Aorta (tissue), 5 donors: ENCODE measurements at places on chromosomes 7 and 10. TPM values are rescaled to one million over a fixed set of nuclear protein-coding genes. Genes with fewer than 3 reads are reported as not detected.

GRCh38 chr7:66950763-66951162 is 29.7 kb downstream of the TMEM248 start:
- no peaks in the 10 kb centered on the region for H3K4me1 ChIP-seq
- no peak overlapping the region for H3K27ac ChIP-seq
- no peak for DNase-seq
- H3K4me3 ChIP-seq = no peak overlapping the region

- H3K4me3 ChIP-seq = no peak overlapping the region
- H3K27me3 ChIP-seq = no peaks in the 10 kb centered on the region
- H3K27ac ChIP-seq = no peak overlapping the region
- DNase-seq = no peak
These were observed 131.7 kb downstream of the ZMYND11 start for GRCh38 chr10:266974-267425.

Gene CFAP70
- 0.94 TPM for total RNA-seq

GRCh38 chr10:48657416-48657815 is 27.3 kb upstream of the WDFY4 start:
- H3K27ac ChIP-seq = no peak overlapping the region
- H3K27me3 ChIP-seq = no peaks in the 10 kb centered on the region
- H3K4me3 ChIP-seq = no peak overlapping the region
- H3K4me1 ChIP-seq = no peaks in the 10 kb centered on the region

DNA sequence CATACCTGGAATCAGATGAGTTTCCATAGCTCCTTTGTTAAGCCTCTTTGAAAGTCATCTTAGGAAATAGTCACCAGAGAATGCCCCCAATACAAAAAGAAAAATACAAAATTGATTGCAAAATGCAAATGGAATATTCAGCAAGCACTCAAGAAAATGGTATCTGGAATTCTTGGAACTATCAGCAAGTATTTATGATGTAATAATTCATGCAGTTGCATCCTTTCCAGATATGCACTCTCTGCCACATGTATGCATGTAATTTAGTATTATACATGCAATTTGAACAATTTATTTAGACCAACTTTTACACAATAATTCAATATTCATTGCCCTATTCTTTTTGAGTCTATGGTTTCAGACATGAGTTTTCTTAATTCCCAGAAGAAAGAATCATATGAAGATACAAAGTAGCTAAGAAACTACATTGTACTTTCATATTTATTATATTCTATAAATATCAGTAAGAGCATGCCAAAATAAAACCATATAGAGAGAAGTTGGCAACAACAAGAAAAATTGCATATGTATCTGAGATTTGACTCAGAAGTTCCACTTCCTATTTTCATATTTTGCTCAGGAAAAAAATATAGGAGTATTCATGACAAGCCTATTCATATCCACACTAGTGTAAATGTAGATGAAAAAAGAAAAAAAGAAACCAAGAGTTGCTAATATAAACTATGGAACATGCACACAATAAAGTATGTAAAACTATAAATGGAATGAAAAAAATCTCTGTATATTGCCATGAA is 338.5 kb downstream of the SEMA3D start:
- H3K36me3 ChIP-seq = no peaks in the 10 kb centered on the region
- no peaks in the 10 kb centered on the region for H3K27me3 ChIP-seq
- no peak overlapping the region for H3K27ac ChIP-seq
- H3K4me3 ChIP-seq = no peak overlapping the region
- no peak for DNase-seq

Gene GIMAP4
- 75.3 TPM for total RNA-seq

GRCh38 chr10:115065801-115066200 is 27.4 kb upstream of the ATRNL1 start:
- H3K4me3 ChIP-seq = no peak overlapping the region
- H3K27ac ChIP-seq = no peak overlapping the region
- H3K27me3 ChIP-seq = no peaks in the 10 kb centered on the region
- no peak for DNase-seq
- H3K36me3 ChIP-seq = no peaks in the 10 kb centered on the region

DNA sequence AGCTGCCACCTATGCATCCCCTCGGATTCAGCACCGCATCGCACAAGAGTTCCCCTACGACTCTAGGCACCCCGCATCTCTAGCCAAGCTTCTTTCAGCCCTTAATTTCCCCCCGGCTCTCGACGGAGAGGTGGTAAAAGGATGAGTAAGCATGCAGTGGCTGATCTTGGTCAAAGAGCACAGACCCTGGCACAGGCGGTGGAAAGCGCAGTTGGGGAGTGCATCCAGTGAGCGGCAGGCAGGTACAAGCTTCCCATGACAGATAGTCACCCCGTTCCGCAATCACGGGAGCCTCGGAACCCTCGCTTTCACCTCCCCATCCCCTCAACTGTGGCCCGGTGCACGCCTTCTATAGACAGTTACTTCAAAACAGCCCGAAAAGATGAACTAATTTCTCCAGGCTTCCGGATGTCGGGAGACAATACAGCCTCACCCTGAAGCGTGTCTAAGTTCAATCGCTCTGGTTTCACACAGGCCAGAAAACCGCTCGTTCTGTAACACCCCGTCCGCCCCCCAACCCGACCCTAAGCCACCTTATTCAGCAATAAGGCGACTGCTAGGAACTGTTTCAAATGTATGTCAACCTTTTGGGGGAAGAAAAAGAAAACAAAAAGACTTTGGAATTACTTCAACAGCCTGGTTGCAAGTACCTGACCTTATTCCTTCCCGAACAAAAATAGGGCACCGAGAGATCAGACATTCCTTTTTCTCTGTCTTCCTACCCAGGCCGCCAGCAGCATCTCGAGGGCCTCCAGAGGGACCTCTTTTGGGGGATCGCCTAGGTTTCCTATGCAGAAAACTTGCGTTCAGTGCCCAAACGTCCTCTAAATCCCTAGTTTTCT is 1.4 kb downstream of the RHEB start:
- H3K27me3 ChIP-seq = no peaks in the 10 kb centered on the region
- peak overlapping the region; percentile 99 for H3K27ac ChIP-seq
- H3K4me3 ChIP-seq = peak overlapping the region; percentile 87
- no peak for DNase-seq
- no peaks in the 10 kb centered on the region for H3K4me1 ChIP-seq

Gene PLEKHS1
- total RNA-seq = 0.21 TPM

GRCh38 chr7:28732071-28732869 is 225.9 kb downstream of the TRIL start:
- H3K4me1 ChIP-seq = no peaks in the 10 kb centered on the region
- H3K27me3 ChIP-seq = no peaks in the 10 kb centered on the region
- peak overlapping the region; percentile 43 for H3K4me3 ChIP-seq
- DNase-seq = no peak

DNA sequence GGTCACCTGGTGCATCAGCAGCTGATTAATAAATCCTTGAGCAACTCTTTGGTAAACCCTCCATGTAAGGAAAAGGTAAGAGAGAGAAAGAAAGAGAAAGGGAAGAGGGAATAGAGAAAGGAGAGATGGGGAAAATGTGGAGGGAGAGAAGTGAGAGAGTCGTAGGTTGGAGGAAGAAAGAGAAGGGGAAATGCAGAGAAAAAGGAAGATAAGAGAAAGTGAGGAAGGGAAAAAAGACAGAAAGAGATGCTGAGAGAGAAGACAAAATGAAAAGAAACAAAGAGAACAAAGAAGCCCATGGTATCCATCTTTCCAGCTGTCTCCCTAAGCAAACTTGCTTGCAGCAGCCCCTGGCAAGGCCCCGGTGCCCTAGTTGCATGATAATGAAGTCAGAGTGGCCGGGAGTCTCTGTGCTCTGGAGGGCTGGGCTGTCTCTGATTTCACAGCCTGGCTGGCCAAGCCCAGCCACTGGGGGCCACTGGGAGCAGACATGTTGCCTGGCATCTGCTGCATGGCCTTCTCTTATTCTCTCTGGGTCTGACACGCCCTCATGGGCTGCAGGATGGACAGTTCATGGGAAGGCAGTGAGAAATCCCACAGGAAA is 48.4 kb downstream of the PRR15 start:
- H3K27ac ChIP-seq = peak overlapping the region; percentile 38
- H3K36me3 ChIP-seq = no peaks in the 10 kb centered on the region
- H3K27me3 ChIP-seq = no peaks in the 10 kb centered on the region

Gene MGAM2
- total RNA-seq = 0.65 TPM

- DNase-seq = no peak
- H3K27me3 ChIP-seq = no peaks in the 10 kb centered on the region
- H3K4me3 ChIP-seq = no peak overlapping the region
- no peaks in the 10 kb centered on the region for H3K4me1 ChIP-seq
- no peaks in the 10 kb centered on the region for H3K36me3 ChIP-seq
These were observed 89.8 kb downstream of the ZMIZ1 start for GRCh38 chr10:79158402-79159097.

Gene CFAP69
- 11.4 TPM for total RNA-seq

- no peak overlapping the region for H3K4me3 ChIP-seq
- no peak overlapping the region for H3K27ac ChIP-seq
- no peaks in the 10 kb centered on the region for H3K27me3 ChIP-seq
- no peak for DNase-seq
These were observed 409.0 kb upstream of the MGMT start for GRCh38 chr10:129057856-129058663.

GRCh38 chr7:45726883-45727282 is 146.0 kb downstream of the CCDC201 start:
- H3K36me3 ChIP-seq = peaks cover 4% of the 10 kb centered on the region
- H3K4me1 ChIP-seq = no peaks in the 10 kb centered on the region
- no peaks in the 10 kb centered on the region for H3K27me3 ChIP-seq
- peak; percentile 75 for DNase-seq

Gene TECTB
- not detected for total RNA-seq

Gene MYH16
- total RNA-seq = not detected

Gene KNDC1
- total RNA-seq = 0.13 TPM

DNA sequence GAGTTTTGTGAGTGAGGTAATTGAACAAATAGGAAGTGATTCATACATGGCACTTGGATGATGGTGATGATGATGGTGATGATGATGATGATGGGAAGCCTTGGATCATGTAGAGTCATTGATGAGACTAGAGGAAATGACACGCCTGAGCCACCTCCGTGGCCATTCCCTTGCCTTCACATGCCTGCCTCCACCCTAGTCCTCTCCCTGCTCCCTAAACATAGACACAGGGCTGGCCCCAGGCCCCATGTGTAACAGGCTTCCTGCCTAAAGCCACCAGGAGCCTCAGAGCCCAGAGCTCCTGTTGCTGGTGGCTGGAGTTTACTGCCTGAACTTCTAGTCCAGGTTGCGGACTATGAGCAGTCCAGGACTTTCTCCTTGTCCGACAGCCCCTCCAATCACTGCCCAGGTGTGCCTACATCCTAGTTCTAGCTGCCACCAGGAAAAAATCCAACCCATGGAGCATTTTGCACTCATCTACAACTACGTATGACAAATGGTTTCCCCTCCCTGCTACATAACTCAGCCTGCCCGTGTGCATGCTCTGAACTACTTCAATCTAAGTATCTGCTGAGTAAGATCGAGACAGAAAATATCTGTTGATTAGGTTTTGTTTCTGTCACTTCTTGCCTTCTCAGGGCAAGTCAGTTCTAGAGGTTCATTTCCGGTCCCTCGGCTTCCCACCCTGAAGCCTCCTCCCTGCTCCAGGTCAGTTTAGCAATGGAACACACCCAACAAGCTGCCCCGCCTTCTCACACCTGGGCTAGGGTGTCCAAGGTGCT is 35.5 kb upstream of the KDM7A start:
- no peaks in the 10 kb centered on the region for H3K4me1 ChIP-seq
- no peaks in the 10 kb centered on the region for H3K27me3 ChIP-seq
- no peaks in the 10 kb centered on the region for H3K36me3 ChIP-seq

Gene EZH2
- 1.3 TPM for total RNA-seq

- H3K27ac ChIP-seq = no peak overlapping the region
- H3K4me1 ChIP-seq = no peaks in the 10 kb centered on the region
- H3K27me3 ChIP-seq = no peaks in the 10 kb centered on the region
- no peak for DNase-seq
- no peaks in the 10 kb centered on the region for H3K36me3 ChIP-seq
These were observed 20.8 kb upstream of the UCN3 start for GRCh38 chr10:5343979-5344378.

Gene CH25H
- 2.4 TPM for total RNA-seq

Gene EBLN1
- total RNA-seq = not detected

DNA sequence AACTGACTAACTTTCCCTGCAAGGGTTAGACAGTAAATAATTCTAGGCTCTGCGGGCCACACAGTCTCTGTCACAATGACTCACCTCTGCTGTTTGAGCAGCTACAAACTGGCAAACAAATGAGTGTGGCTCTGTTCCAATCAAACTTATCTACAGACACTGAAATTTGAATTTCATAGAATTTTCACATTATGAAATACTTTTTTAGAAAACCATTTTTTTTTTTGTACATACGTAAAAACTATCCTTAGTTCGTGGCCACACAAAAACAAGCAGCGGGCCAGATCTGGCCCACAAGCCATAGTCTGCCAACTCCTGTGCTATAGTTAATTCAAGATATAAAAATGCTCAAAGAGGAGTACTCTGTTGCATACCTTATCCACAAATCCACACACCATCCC is 32.6 kb downstream of the PIP4K2A start:
- H3K27me3 ChIP-seq = no peaks in the 10 kb centered on the region
- no peak for DNase-seq
- H3K4me3 ChIP-seq = no peak overlapping the region

Gene MACROH2A2
- 5.3 TPM for total RNA-seq

DNA sequence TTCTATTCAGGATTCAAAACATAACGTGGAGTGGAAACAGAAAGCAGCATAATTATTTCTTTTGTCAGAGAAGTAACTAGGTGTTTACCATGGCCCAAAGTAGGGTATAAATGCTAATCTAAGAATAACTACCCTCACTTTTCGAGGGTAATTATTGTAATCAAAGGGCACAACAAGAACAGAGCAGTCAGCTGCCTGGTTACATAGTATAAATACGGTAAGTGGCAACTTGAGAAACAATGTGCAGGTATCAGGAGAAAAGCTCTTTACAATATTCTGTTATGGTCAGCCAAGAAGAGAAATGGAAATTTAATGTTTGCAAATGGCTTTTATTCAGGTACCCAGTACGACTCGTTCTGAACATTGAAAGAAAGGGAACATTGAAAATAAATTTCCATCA is 242.0 kb upstream of the NPY start:
- no peaks in the 10 kb centered on the region for H3K36me3 ChIP-seq
- no peaks in the 10 kb centered on the region for H3K4me1 ChIP-seq
- no peaks in the 10 kb centered on the region for H3K27me3 ChIP-seq
- H3K4me3 ChIP-seq = no peak overlapping the region
- no peak overlapping the region for H3K27ac ChIP-seq

DNA sequence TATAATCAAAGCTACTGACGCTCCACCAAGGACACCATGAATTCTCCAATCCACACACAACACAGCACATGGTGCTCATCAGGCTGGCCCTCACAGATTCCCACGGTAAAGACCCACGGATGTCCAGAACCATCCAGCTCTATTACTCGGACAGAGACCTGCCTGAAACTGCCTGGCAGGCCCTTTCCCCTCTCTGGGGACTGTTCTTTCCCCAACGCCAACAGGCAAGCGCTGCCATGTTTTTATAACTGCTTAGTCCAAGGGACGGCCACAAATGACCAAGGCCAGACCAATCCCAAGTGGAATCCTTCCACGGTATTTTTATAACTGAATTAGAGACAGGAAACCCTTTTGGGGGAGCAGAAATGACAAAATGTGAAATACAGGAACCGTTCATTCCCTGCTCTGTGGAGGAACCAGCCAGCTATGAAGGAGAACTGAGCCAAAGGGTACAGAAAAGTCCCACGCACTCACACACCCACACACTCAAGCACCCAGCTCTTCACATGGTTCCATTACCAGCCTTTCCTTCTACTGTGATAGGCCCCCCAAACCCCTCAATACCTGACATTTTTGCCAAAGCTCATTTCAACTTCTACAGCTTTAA is 4.1 kb downstream of the PIP4K2A start:
- H3K4me1 ChIP-seq = peaks cover 5% of the 10 kb centered on the region
- H3K27ac ChIP-seq = peak overlapping the region; percentile 43
- H3K36me3 ChIP-seq = no peaks in the 10 kb centered on the region
- H3K4me3 ChIP-seq = no peak overlapping the region
- DNase-seq = no peak
- no peaks in the 10 kb centered on the region for H3K27me3 ChIP-seq

Gene PAX4
- not detected for total RNA-seq
